Stimulated activated CD4-positive, alpha-beta T cell treated with anti-CD3 and anti-CD28 coated beads, Interleukin-1b, Interleukin-23, amount 100 ng/mL, for 24 hours (primary cell): ENCODE measurements at places on chromosomes 3 and 15.

GRCh38 chr15:72813345-72814004, 29.9 kb upstream of the ADPGK start:
- no peak for DNase-seq

- DNase-seq, result no peak
Measured at GRCh38 chr3:121969631-121970030, 52.4 kb downstream of the ILDR1 start.

- DNase-seq, result no peak
Measured at GRCh38 chr3:185729337-185730055, 95.3 kb downstream of the IGF2BP2 start.

GRCh38 chr15:88699861-88700260, 61.0 kb downstream of the ISG20 start:
- no peak for DNase-seq

DNA sequence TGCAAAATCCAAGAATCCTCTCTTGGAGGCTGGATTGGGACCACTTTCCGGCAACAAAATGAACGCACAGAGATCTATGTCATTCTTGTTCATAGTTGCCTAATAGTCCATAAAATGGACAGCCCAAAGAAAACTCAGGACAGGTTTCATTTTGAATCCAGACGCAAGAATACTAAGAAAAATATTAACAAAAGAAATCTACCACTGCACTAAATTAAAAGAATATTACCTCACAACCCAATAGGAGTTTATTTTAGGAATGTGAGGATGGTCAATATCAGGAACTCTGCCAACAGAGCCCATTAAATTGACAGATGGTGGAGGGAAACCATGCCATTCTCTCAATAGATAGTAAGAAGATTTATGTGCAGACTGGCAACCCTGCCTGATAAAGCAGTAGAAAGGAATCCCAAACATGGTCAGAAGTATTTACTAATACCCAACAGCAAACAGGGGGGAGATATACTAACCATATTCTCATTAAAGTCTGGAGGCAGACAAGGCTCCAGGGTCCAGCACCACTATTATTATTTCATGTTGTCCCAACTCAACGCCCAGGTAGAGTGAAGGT, 127.6 kb downstream of the SMAD6 start:
- no peak for DNase-seq
